ENCODE measurements at places on chromosomes 4 and X.

- no peak for DNase-seq
Observed at GRCh38 chrX:103783971-103784370, 7.3 kb downstream of the PLP1 start.

DNA sequence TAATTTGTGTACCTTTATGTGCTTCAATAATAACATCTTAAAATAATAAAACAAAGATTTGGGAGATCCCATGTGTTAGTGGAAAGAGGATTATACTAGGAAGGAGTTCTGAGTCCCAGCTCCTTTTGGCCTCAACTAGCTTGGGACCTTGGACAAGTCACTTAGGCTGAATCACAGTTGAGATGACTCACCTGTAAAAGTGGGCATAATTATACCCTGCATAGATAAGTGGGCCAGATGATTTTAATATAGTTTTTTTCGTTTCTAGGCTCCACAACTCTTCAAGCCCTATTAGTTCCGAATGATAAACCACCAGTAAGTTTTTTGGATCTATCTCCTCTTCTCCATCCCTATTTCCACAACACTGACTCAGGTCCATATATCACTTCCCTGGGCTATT lies 131.8 kb downstream of the ENOX2 start:
- DNase-seq, result no peak

GRCh38 chrX:39504850-39505259 lies 592.9 kb downstream of the BCOR start:
- DNase-seq, result no peak

DNA sequence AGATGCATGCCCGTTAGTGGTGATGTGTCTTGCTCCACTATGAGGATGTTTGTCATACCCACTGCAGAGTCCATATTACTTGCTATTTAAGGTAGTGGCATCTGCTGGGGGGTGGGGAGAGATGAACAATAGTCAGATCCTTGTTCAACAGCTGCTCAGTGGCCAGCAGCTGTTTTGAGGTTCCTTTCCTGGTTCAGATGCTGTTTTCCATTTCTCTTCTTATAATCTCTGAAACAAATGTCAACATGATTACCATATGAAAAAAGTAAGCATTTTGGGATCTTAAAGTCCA lies 1567.9 kb upstream of the TENM3 start:
- no peak for DNase-seq

DNA sequence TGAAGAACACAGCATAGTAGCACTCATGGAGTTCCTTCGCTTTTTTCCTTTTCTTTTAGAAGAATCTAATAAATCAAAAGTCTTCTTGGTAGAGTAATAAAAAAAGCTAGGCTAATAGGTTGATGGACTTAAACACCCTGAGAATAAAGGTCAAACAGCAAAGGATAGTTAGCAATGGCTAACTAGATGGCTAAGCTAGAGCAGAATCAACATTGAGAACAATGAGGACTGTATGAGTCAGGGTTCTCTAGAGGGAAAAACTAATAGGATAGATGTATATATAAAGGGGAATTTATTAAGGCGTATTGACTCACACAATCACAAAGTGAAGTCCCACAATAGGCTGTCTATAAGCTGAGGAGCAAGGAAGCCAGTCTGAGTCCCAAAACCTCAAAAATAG lies 550.9 kb downstream of the GLUD2 start:
- DNase-seq, result no peak

DNA sequence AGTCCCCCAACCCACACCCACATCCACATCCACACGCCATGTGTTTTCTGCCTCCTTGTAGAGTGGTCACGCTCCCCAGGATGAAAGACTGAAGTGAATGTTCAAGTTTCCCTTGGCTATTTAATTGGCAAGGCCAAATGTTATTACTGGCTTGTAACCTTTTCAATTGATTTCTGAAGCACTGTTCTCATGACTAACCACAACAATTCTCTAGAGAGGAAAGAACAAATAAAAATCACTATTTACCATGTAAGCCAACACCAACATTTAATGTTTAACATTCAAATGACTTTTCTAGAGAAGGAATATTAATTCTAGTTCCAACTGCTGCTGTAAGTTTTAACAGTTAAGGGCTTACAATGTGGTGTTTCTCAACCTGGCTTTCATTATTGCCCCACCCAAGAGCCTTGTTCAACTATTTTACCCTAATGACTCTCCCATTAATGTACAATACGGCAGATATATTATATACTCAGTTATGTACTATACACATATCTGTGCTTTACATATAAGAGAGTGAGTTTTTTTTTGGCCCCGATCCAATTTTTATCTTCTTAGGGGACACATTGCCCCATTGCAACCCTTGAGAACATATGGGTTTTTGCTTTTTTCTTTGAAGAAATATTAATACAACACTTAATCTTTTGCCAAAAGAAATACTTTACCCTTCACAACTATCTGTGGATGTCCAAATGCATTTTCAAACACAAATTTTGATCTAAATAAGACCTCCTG lies 46.5 kb downstream of the RELL1 start:
- no peak for DNase-seq

DNA sequence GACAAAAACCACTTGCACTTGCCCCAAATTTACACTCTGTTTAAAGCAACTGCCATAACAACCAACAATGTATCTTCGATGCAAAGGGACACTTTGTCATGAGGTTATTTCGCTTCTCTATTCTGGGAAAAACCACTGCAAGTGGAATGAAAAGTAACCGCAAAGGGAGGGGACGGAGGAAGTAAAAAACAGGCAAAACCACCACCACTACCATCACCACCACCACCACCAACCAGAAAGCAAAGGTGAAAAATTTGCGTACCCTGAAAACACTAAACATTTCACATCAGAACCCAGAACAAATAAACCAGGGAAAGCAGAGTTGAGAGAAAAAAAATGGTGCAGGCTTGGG lies 1.2 kb upstream of the N4BP2 start:
- DNase-seq, result peak; percentile 70

GRCh38 chr4:76622126-76622525 lies 187.1 kb downstream of the SHROOM3 start:
- DNase-seq, result no peak

DNA sequence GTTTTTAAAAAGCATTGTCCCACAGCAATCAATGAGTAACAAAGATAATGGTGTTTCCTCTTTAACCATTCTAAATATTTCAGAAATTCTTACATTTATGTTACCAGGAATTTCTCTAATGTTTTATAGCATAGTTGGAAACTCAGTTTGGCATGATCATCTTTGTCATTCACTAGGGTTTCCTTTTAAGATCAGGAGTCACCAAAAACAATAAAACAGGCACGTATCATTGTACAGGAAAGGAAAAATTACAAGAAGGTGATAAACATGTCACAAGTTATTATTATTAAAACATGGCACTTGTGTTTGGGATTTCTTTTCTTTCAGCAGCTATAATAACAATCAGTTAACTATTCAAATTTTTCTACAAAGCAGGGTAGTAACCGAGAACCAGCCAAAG lies 84.0 kb downstream of the SLC10A7 start:
- DNase-seq, result no peak

DNA sequence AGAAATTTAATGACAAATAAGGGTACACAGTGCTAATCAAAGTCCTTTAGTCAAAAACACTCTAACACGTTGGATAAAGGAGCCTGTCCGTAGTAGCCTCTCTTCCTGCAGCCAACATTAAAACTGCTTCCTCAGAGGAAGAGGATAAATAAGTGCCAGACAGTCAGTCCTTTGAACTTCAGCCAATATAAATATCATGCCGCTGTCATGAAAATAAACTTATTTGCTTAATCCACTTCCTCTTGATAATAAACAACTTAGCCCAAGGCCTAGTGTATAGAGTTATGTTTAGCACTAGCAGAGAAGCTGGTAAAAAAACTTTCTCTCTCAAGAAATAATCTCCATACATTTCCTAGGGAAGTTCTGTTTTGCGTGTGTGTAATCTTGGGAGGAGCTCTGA lies 196.7 kb downstream of the HS3ST1 start:
- DNase-seq, result no peak

GRCh38 chrX:48676893-48677270 lies 6.7 kb upstream of the WAS start:
- DNase-seq, result peak; percentile 24

DNA sequence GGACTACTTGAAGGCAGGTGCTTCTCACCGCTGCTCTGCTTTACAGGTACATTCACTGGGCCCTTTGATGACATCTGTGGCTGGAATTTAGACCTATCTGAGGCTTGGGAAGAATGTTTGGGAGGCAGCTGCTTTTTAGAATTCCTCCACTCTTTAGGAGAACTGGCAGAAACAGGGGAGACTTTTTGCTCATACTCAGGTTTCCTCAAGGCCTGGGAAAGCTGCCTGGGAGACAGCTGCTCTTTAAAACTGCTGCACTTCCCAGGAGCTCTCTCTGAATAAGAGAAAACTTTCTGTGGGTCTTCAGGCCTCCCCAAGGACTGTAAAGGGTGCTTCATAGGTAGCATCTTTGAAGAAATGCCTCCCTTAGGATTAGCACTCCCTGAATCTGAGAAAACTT lies 14.3 kb downstream of the CT47C1 start:
- DNase-seq, result no peak

DNA sequence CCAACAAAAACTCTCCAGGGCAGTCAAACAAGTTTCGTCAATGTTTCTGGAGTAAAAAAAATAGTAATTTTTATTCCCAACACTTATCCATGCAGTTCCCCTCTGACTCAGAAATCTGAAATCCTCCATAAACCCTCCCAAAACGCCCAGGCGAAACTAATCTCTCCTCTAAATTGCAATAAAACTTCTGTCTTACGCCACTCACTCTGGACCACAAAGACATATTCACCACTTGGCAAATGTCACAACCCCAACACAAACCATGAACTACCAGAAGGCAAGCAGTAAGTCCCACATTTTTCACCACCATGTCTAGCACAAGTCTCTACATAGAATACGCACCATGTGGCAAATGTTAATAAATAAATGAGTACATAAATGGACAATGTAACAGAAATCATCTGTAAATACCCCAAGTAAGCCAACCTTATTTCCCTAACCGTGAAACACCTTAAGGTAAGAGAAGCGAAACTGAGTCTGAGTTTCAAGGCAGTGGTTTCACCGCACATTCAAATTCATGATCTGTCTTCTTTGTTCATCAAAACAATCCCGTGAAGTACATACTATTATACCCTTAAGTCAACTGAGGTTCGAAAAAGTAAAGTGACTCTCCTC lies 1.6 kb downstream of the PAPSS1 start:
- no peak for DNase-seq

GRCh38 chr4:57157596-57158137 lies 47.5 kb upstream of the IGFBP7 start:
- DNase-seq, result no peak

- no peak for DNase-seq
Observed at GRCh38 chrX:123424546-123424945, 240.5 kb downstream of the GRIA3 start.

DNA sequence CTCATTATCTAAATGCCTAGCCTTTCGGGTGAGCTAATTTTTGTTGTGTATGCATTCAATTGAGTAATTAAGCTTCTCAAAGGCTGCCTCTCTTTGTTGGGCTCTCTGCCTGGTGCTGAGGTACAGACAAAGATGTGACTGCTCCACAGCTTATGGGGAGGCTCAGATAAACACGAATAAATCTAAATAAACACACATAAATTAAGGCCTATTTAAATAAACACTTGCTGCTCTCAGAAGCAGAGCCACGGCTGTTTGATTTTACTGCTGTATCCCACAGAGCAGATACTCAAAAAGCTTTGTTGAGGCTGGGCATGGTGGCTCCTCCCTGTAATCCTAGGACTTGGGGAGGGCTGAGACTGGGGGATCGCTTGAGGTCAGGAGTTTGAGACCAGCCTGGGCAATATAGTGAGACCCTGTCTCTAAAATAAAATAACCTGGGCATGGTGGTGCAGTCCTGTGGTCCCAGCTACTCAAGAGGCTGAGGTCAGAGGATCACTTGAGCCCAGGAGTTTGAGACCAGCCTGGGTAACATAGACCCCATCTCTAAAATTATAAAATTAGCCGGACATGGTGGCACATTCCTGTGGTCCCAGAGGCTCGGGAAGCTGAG lies 8.4 kb upstream of the CD99 start:
- no peak for DNase-seq

- no peak for DNase-seq
Observed at GRCh38 chr4:14772388-14772787, 229.9 kb upstream of the CPEB2 start.

GRCh38 chr4:142416121-142416520 lies 430.0 kb downstream of the INPP4B start:
- no peak for DNase-seq

- DNase-seq, result no peak
Observed at GRCh38 chrX:20066968-20067708, 49.6 kb downstream of the MAP7D2 start.

DNA sequence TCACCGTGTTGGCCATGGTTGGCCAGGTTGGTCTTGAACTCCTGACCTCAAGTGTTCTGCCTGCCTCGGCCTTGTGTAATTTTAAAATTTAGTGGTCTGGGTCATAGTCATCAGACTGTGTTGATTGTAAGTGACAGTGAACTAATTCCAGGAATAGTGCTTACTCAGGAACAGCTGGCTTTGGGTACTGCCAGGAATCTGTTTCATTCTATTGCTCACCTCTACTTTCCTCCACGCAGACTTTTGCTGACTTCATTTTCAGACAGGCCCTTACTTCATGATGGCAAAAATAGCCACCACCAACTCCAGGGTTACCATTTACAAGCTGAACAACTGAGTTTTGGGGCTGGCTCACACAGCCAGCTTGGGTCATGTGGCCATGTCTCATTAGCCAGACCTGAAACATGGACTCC lies 54.6 kb downstream of the FNIP2 start:
- DNase-seq, result peak; percentile 43

- no peak for DNase-seq
Observed at GRCh38 chrX:45267007-45267406, 66.3 kb upstream of the DIPK2B start.

- no peak for DNase-seq
Observed at GRCh38 chr4:123606336-123606735, 209.7 kb downstream of the SPRY1 start.

- no peak for DNase-seq
Observed at GRCh38 chr4:146232131-146232722, 17.9 kb downstream of the REELD1 start.

- DNase-seq, result no peak
Observed at GRCh38 chr4:107689912-107690587, 30.0 kb downstream of the PAPSS1 start.

DNA sequence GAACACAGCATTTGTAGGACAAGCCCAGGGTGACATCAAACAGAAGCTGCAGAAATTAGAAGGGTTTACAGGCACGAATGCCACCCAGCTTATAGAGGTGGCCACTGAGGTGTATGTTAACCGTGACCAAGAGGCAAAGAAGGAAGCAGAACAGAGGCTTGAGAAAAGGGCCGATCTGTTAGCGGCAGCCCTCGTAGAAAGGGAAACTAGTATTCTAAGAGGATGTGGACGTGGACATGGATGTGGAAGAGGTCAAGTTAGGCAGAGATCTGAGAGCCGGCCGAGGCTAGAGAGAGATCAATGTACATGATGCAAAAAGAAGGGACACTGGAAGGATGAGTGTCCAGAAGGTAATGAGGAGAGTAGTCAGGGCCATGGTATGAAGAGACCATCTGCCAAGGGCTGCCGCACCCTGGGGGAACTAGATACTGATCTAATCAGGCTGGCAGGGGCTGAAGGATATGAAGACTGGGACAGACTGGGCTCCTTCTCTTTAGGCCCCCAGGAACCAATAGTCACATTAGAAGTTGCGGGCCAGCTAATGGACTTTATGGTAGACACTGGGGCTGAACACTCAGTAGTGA lies 27.5 kb downstream of the LIAS start:
- DNase-seq, result no peak

Data from stimulated activated CD8-positive, alpha-beta memory T cell treated with anti-CD3 and anti-CD28 coated beads, Interleukin-4, amount 100 ng/mL, for 48 hours (primary cell).